Right cardiac atrium (tissue), 5 donors: ENCODE measurements at places on chromosomes 1 and 21. TPM values are rescaled to one million over a fixed set of nuclear protein-coding genes. Genes with fewer than 3 reads are reported as not detected.

DNA sequence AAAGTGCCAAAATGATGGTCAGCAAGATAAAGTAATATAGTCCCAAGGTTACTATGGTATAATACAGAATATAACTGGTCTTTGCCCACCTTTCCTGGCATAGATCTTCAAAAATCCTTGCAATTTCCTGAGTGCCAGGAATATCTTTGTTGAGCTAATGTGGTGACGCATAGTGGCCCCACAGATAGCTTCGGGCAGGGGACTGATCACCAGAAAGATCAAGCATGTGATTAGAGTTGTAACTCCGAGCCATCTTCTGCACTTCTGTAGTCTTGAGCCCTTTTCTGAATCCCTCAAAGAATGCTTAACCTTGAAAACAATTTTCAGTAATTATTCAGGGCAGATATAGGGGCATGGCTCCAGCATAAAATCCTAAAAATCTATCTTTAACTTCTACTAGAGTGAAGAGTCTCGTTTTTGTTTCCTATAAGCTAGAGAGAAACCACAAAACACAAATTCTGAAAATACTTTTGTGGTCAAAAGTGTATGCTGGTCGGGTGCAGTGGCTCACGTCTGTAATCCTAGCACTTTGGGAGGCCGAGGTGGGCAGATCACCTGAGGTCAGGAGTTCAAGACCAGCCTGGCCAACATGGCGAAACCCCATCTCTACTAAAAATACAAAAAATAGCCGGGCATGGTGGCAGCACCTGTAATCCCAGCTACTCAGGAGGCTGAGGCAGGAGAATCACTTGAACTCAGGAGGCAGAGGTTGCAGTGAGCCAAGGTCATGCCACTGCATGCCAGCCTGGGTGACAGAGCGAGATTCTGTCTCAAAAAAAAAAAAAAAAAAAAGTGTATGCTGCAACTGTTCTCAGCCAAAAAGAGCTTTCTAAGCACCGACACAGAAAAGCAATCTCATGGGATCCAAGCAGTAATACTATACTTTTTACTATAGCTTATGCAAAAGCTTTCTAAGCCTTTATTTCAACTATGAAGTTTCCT is 62.8 kb downstream of the NVL start:
- no peak for DNase-seq

GRCh38 chr1:53837924-53838653 is at the start of gene NDC1:
NDC1 (minus strand) TSS chr1:53838296; CDS start chr1:53838261, 35 bp downstream.
- peak; percentile 90 for DNase-seq

- no peak for DNase-seq
Observed at GRCh38 chr1:51622455-51622913, 5.6 kb downstream of the OSBPL9 start.

Gene CDK18
- total RNA-seq = 142 TPM

Gene MX2
- total RNA-seq = 11.3 TPM

GRCh38 chr1:1981142-1981500 is 22.5 kb downstream of the CFAP74 start:
- peak; percentile 32 for DNase-seq

DNA sequence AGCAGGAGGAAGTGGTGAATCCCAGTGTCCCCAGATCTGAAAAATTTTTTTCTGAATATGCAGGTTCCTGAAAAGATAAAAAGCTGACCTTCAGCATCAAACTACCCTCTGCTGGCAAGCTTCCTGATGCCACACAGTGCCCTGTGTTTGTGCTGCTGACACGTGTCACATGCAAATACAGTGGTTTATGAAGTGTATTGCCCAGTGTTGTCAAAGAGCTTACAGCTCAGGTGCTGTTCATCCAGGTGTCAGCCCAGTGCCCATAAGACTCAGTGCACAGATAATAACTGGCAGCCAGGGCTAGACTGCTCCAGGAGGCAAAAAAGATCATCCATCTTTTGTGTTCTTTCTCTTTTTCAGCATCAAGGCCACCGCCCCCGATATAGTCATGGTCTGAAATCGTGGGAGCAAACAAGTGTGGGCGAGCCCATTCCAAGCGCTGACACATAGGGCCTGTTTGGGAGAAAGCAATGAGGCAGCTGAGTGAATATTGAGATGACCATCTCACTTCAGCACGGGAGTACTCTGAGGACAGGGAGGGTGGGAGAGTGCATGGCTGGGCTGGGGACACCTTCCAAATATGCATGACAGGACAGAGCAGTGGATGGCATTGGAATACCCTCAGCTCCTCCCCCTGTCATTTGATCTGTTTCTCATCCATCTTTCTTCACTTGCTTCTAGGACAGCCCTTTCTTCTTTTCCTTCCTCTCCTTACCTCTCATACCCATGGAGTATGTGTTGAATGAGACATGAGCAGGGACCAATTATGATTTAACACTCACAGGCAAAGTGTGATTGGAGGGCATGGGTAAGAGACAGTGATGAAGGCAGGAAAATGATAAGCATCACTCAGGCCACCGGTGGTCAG is 6.4 kb upstream of the KCNK1 start:
- DNase-seq = no peak

Gene AADACL4
- total RNA-seq = not detected

GRCh38 chr1:151892190-151892589 is 17.1 kb downstream of the THEM4 start:
- no peak for DNase-seq

GRCh38 chr1:224237119-224237881 is 54.3 kb downstream of the DEGS1 start:
- no peak for DNase-seq

DNA sequence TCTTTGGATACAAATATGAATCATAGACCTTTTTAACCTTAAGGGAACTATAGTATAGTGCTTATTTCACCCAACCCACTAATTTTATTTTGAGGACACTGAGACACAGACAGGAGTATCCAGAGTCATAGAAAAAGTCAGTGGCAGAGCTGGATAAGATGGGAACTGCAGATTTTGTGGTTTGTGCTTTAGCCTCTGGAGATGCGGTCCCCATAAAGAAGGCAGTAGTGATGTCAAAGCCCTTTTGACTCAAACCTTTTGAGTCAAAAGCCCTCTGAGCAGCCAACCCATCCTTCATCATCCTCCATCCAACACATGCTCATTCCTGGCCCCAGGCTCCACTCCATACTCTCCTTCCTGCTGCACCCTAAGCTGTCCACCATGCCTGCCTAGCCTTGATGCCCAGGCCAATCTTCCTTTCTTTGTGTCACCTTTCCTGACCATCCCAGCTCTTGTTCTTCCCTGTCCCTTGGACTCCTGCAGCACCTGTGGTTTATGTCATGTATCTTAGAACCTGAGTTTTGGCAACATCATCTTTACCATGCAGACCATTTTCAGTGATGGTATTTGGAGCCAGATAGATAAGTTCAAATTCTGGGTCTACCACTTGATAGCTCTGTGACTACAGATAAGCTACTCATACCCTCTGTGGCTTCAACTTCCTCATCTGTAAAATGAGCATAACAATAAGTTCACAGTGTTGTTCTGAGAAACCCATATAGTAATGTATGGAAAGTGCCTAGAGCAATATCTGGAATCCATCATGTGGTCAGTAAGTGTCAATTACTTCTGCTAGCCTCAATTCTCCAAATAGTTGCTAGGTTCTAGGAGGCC is 20.1 kb downstream of the SLAMF1 start:
- DNase-seq = no peak

Gene CCDC185
- not detected for total RNA-seq

DNA sequence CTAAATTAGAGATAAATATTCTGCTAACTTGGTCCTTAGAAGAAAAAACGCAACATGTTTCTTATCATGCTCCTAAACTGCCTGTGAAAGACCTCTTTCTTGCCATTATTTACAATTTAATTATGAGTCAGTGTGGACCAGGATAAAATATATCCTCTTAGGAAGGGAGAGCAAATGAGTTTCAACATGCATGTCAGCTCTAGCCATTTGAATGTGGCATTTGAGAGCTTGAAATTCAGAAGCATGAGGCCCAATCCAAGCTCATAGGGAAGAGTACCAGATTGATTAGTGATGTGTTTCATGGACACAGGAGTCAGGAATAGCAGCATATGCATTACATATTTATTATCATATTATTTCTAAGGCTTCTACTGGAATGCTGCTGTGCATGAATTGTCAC is 39.3 kb downstream of the TBX15 start:
- no peak for DNase-seq

GRCh38 chr1:52153898-52154297 is 12.0 kb downstream of the ZFYVE9 start:
- DNase-seq = no peak

GRCh38 chr1:28518745-28519341 is 13.0 kb downstream of the RCC1 start:
- no peak for DNase-seq

GRCh38 chr1:206921772-206922265 is at the start of gene FCMR:
FCMR (minus strand) TSS chr1:206921941; CDS start chr1:206921854, 87 bp downstream.
- DNase-seq = no peak
